ENCODE measurements at places on chromosomes 7 and 10.

DNA sequence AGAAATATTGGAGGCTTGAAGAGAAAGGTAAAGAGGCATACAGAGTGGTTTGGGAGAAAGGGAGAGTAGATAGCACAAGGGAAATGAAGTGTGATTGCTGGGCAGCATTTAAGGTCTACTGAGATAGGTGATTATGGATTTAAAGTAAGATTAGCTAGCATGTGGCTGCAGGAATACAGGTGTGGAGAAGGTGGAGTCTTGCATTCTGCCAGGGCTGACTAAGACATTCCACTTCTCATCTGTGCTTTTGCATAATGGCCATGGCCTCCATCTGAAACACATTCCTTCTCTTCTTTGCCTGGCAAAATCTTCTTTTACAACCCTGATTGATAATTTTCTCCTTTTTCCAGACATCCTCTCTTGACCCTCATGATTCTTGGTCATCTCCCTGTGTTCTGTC, 31.6 kb upstream of the PCGF5 start:
- DNase-seq: no peak

- DNase-seq: peak; percentile 39
Observed at GRCh38 chr7:83655951-83656556, 7.1 kb upstream of the SEMA3E start.

DNA sequence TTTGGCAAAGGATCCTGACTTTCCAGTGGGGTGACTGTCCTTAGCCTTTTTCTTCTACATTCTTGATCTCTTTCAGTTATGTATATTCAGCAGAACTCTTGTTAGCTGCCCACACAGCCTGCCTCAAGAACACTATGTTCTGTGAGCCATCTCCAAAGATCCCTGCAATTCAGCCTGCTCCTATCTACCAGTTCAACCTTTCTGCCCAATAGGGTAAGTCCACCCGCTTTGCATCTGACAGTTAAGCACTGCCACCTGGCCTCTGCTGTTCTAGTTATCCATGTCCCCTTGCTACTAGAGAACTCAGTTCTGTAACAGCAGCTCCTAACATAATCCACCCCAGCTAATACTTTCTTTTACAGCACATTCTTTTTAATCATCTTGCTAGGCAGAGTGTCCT, 13.5 kb downstream of the OR9A2 start:
- DNase-seq: no peak

- no peak for DNase-seq
Observed at GRCh38 chr10:86078639-86079035, 288.0 kb downstream of the GRID1 start.

- no peak for DNase-seq
Observed at GRCh38 chr10:101346177-101346576, 7.8 kb upstream of the BTRC start.

DNA sequence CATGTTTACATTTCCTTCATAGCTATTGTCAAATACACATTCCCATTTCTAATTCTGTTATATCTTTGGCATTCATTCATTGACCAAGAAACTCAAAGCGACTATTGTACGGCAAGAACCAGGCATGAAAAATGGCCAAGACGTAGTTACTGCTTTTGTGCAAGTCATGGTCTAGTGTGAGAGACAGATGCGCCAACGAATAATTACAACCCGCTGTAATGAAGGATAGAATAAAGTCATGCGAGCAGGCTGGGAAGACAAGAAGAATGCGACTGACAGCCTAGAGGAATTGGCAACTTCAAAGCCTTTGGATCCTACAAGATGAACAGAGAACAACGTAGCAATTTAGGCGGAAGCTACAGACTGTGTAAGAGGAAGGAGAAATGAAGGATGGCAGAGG, 221.2 kb downstream of the CALN1 start:
- DNase-seq: no peak
